ENCODE measurements at places on chromosomes 7 and 10. TPM values are rescaled to one million over a fixed set of nuclear protein-coding genes. Genes with fewer than 3 reads are reported as not detected.
A peak's percentile ranks its signal among the peaks of the same experiment; 100 is the strongest.

GPR26 gene
- not detected for total RNA-seq

DNA sequence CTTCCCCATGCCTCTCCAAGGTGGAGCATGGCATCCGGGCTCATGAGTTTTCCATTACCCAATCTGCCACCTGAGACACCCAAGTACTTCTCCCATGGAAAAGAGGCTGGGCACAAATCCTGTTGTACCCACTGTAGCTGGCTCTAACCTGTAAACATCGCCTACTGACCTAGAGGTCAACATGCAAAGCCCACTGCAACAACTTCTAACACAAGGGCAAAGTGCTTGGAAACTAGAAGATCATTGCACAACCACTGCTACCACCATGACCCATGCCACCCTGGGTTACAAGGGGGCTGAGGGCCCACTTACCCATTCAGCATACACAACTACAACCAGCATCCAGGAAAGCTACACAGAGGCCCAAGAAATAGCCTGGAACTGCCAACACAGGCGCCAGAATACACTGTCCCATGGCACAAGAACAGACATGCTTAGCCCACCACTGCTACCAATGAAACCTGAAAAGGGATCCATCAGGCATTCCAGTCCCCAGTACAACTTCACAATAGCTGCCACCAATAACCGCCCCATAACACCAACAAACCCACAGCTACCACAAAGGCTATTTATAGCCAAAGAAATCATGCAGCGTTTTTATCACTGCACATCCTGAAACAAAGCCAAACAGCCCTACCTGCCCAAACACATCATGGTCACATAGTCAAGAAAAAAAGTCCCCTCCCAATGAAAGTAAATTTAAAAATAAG, 63.4 kb downstream of the RNF32 start:
- peak; percentile 87 for DNase-seq

DNA sequence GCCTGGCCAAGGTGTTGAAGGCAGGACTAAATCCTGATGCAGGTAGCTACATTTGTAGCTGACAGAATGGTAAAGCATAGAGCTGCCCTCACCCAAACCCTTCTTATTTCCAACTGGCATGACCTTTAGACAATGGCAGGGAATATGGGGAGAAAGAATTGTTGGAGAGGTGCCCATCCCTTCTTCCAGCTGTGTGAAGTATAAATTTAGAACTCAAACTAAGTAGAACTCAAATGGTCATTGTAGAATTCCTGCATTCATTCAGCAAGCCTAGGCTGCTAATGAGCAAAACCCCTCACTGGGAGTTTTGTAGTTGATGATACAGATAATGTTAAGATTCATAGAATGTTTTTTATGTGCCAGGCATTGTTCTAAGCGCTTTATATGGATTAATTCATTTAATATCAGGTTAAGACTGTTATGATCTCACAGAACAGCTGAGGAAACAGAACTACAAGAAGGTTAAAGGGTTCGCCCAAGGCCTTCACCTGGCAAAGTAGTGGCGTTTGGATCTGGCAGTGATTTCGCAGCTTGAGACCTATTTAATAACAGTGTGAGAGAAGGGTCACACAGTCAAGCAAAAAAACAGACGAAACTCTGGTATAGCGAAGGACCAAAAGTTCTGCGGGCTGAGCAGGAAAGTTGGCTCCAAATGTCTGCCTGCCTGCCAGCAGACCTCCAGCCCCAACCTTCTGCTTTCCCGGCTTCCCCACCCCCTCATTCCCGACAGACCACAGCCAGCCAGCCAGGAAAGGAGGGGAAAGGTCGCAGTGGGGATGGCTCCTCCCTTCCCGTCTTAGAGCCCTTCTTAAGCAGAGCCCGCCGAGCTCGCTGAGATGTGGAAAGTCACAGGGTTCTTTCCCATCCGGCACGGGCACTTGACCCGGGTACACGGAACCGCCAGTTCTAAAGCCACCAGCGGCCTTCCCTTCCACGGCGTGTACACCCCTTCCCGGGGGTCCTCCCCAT, 1.6 kb upstream of the HILPDA start:
- DNase-seq = peak; percentile 91

CTNNA3 gene
- 6.9 TPM for total RNA-seq

GLI3 gene
- total RNA-seq = 3.7 TPM

TMEM236 gene
- 0.31 TPM for total RNA-seq

DNA sequence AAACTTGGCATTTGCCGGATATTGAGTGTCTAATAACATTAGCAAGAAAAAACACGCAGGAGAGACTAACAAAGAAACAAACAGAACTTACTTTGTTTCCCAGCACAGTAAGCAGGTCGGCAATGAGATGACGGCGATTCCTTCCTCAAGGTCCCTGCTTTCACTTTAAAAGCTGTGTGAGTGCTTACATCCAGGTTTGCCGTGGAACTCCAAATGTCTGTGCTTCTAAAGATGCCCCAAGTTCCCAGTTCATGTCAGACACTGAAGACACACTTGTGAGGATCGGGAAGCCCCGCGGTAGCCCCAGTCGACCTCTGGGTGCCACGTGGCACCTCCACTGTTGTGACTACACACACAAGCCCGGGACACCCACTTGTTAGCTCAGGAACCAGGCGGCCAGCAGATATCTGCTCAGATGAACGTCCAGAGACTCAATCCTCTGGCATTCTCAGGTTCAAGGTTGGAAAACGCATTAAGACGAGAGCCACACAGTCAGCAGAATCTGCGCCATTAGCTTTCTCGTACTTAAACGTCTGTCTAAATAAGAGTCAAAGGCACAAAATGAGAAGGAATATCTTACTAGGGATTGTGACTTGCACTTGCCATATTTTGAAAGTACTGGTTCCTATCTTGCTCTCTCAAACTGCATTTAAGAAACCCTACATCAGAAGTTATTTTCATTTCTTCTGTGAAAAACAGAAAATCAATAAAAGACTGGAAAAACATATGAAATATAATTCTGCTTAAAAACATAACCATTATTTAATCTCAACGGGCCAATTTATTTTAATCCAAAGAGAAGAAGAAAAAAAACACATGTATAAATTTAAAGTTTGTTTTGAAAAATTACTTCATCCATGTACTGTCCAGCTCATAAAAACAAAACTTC, 207.6 kb upstream of the KLF14 start:
- peak; percentile 89 for DNase-seq

PLCE1 gene
- total RNA-seq = 19.9 TPM

- peak; percentile 77 for DNase-seq
Measured at GRCh38 chr10:60446851-60447250, 57.2 kb upstream of the ANK3 start.

- DNase-seq = no peak
Measured at GRCh38 chr10:23190872-23191763, 994 bp upstream of the PTF1A start.

- no peak for DNase-seq
Measured at GRCh38 chr10:65762311-65762710, 1163.5 kb upstream of the LRRTM3 start.

DNA sequence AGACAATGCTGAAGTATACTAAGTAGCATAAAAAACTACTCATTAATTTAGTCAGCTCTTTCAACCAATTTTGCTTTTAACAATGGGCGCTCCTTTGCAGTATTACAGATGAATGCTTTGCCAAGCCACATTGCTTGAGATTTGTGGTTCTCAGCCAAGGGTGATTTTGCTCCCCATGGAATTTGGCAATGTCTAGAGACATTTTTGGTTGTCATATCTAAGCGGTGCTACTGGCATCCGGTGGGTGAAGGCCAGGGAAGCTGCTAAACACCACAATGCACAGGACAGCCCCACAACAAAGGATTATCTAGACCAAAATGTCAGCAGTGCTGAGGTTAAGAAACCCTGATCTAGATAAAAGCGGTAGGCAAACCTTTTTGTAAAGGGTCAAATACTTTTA, 112.0 kb downstream of the UBE2H start:
- peak; percentile 69 for DNase-seq

ATOH7 gene
- total RNA-seq = 1.0 TPM

PNLIPRP3 gene
- total RNA-seq = 0.56 TPM

DNA sequence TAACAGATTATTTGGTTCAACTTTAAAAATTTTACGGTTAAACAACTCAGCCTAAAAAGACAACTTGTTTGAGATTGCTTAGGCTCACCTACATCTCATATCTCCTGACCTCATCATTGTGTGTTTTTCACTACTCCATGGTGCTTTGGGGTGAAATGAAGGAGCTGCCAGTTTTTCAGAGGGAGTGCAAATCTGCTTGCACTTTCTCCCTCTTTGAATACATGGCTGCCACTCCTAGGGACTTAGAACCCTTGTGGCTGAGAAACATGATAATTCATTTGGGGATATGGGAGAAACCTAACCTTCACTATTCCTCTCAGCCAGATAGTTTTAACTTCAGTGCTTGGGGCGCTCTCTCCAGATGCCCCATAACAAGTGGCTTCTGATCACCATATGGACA, 2.7 kb downstream of the CCSER2 start:
- no peak for DNase-seq

- DNase-seq = no peak
Measured at GRCh38 chr7:86644282-86645224, 844 bp downstream of the GRM3 start.

GRCh38 chr10:17062493-17062892, 67.1 kb downstream of the CUBN start:
- peak; percentile 79 for DNase-seq

DNA sequence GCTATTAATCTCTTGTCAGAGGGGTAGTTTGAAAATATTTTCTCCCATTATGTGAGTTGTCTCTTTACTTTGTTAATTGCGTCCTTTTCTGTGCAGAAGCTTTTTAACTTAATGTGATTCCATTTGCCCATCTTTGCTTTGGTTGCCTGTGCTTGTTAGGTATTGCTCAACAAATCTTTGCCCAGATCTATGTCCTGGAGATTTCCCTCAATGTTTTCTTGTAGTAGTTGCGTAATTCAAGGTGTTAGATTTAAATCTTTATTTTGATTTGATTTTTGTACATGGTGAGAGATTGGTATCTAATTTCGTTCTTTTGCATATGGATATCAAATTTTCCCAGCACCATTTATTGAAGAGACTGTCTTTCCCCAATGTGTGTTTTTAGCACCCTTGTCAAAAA, 567.2 kb downstream of the DNAJB9 start:
- no peak for DNase-seq

GSTO1 gene
- 58.7 TPM for total RNA-seq

CCDC172 gene
- not detected for total RNA-seq

DNA sequence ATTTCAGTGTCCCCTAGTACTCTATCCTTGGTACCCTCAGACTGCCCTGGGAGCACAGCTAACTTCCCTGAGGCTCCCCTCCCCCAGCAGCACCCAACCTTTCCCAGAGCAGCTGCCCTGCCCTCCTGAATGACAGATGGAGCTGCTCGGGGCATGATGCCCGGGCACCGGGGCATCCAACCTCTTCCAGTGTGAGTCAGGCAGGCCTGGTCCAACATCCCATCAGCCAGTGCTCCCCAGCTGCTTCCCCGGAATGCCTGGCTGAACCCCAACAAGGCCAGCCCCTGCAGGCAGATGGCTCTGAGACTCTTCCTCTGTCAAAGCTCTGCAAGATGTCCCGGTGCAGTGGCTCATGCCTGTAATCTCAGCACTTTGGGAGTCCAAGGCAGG, 11.9 kb upstream of the TSPAN15 start:
- DNase-seq = peak; percentile 98

GRCh38 chr10:117993166-117993565, 53.6 kb downstream of the RAB11FIP2 start:
- DNase-seq = no peak

GRCh38 chr10:50528206-50528605, 95.5 kb downstream of the SGMS1 start:
- DNase-seq = no peak

- DNase-seq = no peak
Measured at GRCh38 chr10:72772031-72772430, 80.1 kb downstream of the MCU start.

INMT gene
- 5.4 TPM for total RNA-seq

HOGA1 gene
- 1.1 TPM for total RNA-seq

DNA sequence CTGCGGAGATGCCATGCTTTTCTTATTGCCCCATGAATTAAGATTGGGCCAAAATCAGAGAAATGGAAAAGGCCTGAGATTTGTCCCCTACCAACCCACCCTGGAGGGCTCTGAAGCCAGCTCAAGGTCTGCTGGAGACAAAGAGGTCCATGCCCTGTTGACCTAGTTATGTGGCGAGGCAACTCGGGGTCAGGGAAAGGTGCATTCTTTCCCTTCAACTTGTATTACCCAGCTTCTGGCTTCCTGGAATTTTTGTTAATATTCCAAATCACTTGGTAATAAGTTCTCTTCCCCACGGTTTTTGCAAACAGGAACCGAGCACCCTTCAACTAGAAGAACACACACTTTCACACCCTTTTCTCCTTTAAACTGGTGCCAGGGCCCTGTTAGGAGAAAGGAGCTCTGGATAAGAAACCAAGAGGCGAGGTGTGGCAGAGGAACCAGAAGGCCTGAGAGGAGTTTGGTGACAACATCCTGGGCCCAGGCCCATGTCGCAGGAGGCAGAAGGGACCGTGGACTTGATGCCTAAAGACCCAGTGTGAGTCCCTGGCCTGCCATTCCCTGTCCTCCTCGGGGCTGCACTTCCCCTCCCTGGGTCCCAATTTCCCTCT, 12.5 kb upstream of the SFRP5 start:
- no peak for DNase-seq

- DNase-seq = no peak
Measured at GRCh38 chr10:60139798-60140566, 233.6 kb upstream of the CCDC6 start.

LIPN gene
- not detected for total RNA-seq

Measured in myocyte (in vitro differentiated cells).